ENCODE measurements at places on chromosomes 7 and 10.

DNA sequence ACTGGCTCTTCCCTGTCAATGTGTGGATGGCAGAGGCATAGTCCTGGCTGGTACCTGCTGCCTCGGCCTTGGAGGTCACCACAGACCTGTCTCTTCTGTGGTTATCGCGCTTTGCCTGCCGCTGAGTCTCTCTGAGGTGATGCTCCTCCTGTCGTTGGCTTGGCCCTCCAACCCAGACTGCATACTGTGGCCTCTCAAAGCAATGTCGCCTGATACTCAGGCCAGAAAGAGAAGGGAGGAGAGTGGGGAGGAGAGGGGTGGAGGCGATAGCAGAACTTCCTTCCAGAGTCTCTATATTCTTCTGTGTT lies 133.2 kb upstream of the KCNMA1 start:
- DNase-seq, result no peak

GRCh38 chr10:74114041-74114448 lies 36.6 kb downstream of the AP3M1 start:
- no peak for DNase-seq

DNA sequence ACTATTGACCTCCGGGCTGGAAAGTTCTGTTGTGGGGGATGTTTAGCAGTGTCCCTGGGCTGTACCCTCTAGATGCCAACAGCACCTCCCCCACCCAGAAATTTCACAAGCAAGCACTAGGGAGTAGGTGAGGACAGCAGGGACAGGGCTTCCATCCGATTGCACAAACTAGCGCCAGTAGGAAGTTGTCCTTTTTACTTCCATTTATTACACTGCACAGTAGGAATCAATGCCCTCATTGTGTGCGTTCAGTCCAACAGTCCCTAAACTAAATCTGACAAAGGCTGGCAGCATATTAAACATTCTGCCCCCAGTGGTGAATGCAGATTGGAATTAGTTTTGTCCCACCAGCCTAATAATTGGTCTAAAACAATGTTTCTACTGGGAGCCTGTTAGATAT lies 6.4 kb upstream of the SOSTDC1 start:
- DNase-seq, result no peak

GRCh38 chr10:64344211-64344610 lies 823.0 kb downstream of the REEP3 start:
- DNase-seq, result no peak

- no peak for DNase-seq
Observed at GRCh38 chr10:27819781-27820531, 74.3 kb upstream of the MKX start.

GRCh38 chr7:43431020-43431595 lies 151.8 kb upstream of the STK17A start:
- no peak for DNase-seq

Data from stimulated activated CD4-positive, alpha-beta T cell treated with anti-CD3 and anti-CD28 coated beads, Interleukin-2, amount 100 ng/mL, for 48 hours (primary cell).